ENCODE measurements at places on chromosomes 5 and 9.

GRCh38 chr5:81400375-81400774, 6.4 kb upstream of the ACOT12 start:
- DNase-seq: no peak

GRCh38 chr5:1801967-1802295, 724 bp downstream of the NDUFS6 start:
- peak; percentile 38 for DNase-seq

DNA sequence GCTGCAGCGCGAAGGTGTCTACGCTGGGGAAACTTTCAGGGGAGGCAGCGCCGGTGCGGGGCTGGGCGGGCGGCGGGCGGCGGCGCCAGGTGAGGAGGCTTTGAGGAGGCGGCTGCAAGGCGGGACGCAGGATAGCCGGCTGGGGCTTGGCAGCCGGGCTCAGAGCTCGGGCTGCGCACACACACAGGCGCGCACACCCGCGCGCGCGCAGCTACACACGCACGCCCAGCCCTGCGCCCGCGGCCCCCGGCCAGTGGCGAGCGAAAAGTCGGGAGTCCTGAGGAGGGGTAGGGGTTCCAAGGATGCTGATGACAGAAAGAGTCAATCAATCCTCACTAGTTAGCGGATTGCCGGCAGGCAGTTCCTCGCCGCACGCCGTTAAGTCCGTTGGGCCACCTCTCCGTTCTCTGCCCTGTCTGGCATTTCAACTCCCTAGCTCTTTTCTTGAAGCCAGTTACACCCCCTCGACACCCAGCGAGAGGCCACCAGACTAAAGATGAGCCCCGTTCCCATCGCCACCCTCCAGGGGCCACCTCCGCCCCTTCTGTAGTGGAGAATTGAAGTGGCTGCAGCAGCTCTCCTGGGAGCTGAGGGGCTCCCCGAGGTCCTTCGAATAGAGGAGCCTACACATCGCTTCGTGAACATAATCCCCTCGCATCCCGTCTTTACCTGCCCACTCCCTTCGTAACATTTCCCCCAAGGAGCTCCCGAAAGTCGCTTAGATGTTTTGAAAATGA, 1640.3 kb upstream of the C9orf72 start:
- peak; percentile 24 for DNase-seq

DNA sequence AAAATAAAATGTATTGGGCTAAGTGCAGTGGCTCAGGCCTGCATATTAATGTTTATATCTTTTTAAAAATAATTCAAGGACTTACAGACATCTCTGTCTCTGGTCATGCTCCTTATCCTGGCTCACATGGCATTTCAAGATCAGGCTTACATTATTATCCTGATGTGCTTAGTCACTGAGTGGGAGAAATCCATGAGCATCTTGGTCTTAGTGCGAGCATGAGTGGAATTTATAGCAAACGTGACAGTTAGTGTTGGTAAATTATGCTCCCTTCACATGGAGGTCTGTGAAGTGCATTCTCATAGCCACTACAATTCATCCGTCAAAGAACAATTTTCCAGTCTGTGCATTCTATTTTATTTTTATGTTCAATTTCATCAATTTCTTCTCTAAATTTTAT, 237.8 kb upstream of the EDIL3 start:
- no peak for DNase-seq

GRCh38 chr9:84669288-84670137, at the start of gene NTRK2:
Gene NTRK2, plus strand, starts transcription at chr9:84669729. Its CDS starts 1,020 bp downstream, at chr9:84670749.
- DNase-seq: peak; percentile 3

- DNase-seq: no peak
Measured at GRCh38 chr5:132239776-132240175, 12.1 kb upstream of the P4HA2 start.

DNA sequence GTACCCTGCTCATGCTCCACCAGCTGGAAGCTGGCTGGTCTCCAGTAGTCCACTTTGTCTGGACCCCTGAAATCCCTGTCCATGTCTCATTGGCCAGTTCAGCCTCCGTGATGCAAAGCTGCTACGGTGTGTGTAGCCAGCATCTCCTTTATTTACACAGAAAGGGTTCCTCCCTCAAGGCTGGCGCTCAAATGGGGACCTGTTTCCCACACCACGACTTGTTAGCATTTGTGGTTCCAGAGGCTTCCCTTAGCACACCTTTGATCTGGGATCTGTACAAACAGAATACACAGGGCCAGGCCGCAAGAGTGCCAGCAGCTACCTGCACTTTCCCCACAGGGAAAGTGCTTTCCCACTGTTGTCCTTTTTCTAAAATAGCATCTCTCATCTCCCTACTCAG, 5.7 kb upstream of the SMU1 start:
- DNase-seq: no peak

- DNase-seq: no peak
Measured at GRCh38 chr9:69621730-69622460, 50.3 kb downstream of the APBA1 start.

GRCh38 chr5:61334868-61335615, 3.0 kb downstream of the ZSWIM6 start:
- peak; percentile 88 for DNase-seq

GRCh38 chr5:67620424-67621397, 424.1 kb upstream of the CD180 start:
- no peak for DNase-seq

DNA sequence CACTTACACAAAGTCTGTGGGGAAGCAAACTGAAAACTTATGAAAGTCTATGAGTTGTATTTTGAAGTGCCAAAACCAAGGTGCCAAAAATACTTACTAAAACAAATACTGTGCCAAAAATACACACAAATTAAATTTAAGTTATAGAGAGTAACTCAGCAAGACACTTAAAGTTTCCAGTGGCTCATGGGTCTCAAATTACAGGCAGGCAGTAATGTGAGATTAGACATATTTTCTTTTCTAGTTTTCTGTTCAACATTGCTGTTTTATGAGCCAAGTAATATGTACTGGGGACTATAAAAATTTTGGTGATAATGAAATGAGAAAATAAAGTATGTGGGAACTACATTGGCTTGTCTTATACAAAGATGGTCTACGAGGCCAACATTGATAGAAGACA, 172.2 kb upstream of the SNX2 start:
- DNase-seq: no peak

DNA sequence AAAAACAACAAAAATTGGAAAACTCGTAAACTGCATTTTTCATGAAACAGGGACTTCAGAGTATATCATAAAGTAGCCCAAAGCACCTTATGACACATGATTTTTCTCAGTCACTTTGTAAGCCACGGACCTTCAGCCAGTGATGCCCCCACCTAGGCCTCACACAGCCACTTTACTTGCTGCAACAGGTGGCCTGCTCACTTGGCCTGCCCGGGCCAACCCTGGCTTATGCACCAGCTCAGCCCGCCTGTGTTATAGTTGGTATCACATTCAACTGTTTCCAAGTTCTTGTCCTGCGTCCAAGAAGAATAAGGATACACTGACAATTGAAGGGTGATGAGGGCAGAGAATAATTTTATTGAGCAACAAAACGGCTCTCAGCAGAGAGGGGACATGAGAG, 219.2 kb downstream of the FER start:
- DNase-seq: no peak

- DNase-seq: peak; percentile 64
Measured at GRCh38 chr9:110058304-110058953, 149.5 kb downstream of the C9orf152 start.

GRCh38 chr9:98317134-98317857, 61.8 kb upstream of the TBC1D2 start:
- no peak for DNase-seq

GRCh38 chr9:26170190-26170589, 491.9 kb upstream of the TUSC1 start:
- no peak for DNase-seq

GRCh38 chr5:94223235-94223634, 395.2 kb downstream of the KIAA0825 start:
- DNase-seq: no peak

- DNase-seq: no peak
Measured at GRCh38 chr9:133653638-133654037, 17.5 kb downstream of the DBH start.

GRCh38 chr5:124746916-124747790, 714 bp upstream of the ZNF608 start:
- DNase-seq: peak; percentile 88

DNA sequence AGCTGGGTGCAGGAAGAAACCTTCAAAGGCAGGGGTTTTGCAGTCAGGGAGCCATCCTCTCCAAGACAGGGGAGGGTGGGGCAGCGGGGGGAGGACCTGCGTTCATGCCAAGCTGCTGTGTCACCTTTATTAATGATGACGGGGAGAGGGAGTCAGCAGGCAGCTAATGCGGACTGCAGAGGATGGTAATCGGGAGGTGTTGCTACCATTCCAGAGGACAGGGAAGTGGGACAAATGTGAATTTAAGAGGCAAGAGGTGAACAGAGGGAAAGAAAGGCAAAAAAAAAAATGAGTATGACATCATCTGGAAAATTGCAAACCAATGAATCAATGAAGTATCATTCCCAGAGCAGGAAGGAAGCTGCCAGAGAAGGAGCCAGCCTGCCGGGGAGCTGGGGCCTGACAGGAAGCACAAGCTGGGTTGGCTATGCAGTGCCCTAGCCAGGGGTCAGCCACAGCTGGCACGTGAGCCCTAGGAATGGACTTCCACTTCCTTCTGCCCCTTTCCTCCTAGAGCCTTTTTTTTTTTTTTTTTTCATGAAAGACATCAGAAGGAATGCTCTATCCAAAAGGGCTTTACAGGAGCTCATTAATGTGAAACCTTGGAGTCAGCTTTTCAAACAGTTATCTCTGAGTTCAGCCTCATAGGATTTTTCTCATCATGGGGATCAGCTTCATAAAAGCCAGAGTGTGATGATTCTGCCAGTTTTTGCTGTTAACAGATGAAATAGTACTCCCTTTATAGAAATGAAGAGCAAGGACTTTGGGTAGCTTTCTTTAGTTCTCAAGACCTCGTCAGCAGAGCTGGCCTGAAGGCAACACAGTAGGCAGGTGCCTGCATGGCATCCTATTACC, 9.2 kb downstream of the INSYN2B start:
- DNase-seq: peak; percentile 71

GRCh38 chr5:108654051-108654450, 93.6 kb upstream of the FER start:
- DNase-seq: peak; percentile 34

DNA sequence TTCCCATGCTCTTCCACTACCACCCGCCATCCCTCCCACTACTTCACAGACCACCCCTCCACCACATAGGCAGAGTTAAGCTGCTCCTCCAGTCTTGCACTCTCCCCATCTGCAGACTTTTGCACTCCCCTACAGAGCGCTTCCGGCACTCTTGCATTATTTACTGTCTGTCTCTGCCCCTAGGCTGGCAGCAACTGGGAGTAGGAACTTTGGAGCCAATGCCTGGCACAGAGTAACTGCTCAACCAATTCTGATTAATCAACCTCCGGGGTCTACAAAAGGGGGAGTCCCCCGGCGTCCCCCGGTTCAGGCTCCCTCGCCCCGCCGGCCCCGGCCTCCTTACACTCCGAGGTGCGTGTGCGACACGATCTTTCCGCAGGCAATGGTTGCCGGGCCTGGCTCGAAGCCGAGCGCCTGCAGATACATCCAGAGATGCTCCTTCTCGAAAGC, 498 bp downstream of the HAUS6 start:
- no peak for DNase-seq

- no peak for DNase-seq
Measured at GRCh38 chr5:34485768-34486030, 170.4 kb upstream of the RAI14 start.

DNA sequence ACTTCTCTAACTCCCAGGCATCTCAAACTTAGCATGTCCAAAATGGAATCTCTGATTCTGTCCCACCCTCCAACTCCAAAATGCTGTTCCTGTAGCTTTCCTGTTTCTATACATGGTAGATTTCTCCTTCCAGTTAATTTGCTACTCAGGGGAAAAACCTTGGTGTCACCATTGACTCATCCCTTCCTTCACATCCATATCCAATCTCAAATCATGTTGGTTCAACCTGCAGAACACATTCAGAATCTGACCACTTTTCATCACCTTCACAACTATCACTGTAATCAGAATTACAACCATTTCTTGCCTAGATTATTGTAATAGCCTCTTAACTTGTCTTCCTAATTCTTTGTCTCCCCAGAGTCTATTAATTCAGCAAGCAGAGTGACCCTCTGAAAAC, 10.8 kb downstream of the RIOK2 start:
- DNase-seq: no peak

GRCh38 chr5:32791536-32792243, 80.6 kb downstream of the NPR3 start:
- no peak for DNase-seq

DNA sequence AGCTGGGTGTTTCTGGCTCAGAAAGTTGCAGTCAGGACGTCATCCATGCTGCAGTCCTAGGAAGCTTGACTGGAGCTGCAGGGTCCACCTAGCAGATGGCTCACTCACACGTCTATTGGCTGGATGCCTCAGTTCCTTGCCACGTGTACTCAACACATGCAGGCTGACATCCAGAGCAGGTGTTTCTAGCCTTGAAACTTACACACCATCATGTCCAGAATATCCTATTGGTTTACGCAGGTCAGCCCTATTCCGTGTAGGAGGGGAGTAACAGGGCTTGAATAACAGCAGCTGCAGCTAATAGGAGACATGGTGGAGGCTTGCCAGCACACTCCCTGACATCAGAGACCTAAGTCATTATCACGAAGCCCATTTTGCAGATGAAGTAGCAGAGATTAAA, 473.5 kb downstream of the ACTL7B start:
- DNase-seq: no peak

DNA sequence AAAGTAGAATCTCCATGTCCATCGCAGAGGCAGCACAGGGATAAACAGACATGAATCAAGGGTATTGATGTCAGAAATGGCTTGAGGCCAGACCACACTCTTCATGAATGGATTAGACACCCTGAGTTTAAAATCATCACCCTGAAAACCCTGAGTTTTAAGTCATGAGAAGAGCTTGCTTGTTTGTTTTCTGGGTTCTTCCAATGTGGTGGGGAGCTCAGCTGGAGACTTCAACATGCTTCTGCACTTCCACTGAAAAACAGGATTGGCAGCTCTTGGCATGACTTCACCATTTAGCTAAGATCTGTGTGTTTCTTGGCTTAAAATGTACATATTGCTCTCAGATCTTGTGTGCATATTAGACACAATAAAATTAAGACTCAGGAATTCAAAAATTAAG, 9.8 kb downstream of the GCNT4 start:
- no peak for DNase-seq

- no peak for DNase-seq
Measured at GRCh38 chr9:109176386-109176785, 9.3 kb upstream of the FRRS1L start.
